ENCODE measurements at places on chromosomes 1 and 21. TPM values are rescaled to one million over a fixed set of nuclear protein-coding genes. Genes with fewer than 3 reads are reported as not detected.
A peak's percentile ranks its signal among the peaks of the same experiment; 100 is the strongest.

GRCh38 chr1:104991702-104992101 lies 1242.0 kb downstream of the AMY1C start:
- no peak for DNase-seq

GRCh38 chr1:235015291-235015985 lies 113.2 kb downstream of the TOMM20 start:
- DNase-seq: no peak

Gene IL6R
- total RNA-seq: 1.6 TPM

Gene IGFN1
- 1.9 TPM for total RNA-seq

Gene CRYBG2
- 2.2 TPM for total RNA-seq

GRCh38 chr1:52237430-52237829 lies 95.5 kb downstream of the ZFYVE9 start:
- no peak for DNase-seq

Gene IL10RB
- total RNA-seq: 4.7 TPM

GRCh38 chr1:227622739-227623475 lies 59.6 kb downstream of the ZNF678 start:
- DNase-seq: no peak

GRCh38 chr1:167013108-167013929 lies 24.2 kb downstream of the MAEL start:
- DNase-seq: no peak

Gene LYSMD1
- total RNA-seq: 21.9 TPM

GRCh38 chr1:47337350-47337749 lies 3.8 kb downstream of the CMPK1 start:
- DNase-seq: no peak

- no peak for DNase-seq
Observed at GRCh38 chr1:47650205-47650604, 212.4 kb downstream of the FOXD2 start.

- DNase-seq: no peak
Observed at GRCh38 chr21:15967661-15968060, 237.9 kb downstream of the USP25 start.

DNA sequence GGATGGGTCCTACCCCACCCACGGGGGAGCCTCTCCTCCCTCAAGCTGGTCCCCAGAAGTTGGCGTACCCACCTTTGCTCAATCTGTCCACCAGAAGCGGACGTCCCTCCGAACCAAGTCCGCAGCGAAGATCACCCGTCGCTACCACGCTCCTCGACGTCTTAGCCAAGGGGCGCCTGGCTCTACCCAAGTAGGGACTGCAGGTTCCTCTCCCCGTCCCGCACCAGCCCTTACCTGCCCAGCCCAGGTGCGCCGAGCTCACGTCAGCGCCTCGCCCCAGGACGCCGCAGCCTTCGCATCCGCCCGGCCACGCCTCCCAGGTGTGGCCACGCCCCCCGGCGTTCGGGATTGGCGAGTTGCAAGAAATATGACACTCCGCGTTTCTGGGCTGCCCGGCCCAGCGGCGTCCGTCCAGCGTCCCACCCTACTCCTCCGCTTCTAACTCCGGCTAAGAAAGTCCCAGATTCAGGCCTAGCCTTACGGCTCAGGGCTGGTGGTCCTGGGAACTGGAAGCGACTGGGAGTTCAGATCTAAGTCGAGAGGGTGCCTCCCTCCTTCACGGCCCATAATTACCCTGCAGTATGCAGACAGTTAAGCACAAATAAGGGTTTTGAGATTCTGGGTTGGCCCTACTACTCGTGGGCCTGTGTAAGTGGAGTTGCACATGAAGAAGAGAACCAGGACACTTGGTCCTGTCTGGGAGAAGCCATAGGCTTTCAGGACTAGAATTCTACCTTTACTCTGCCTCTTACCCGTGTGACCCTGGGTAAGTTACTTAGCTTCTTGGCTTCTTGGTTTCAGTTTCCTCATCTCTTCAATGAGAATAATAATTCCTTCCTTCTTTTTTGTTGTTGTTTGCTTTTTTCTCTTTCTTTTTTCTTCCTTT lies at the start of gene IRF6:
IRF6 (minus strand) TSS at position 268 of the 886 bp plus-strand sequence. CDS start 4,729 bp downstream, outside the sequence.
- DNase-seq: peak; percentile 74

- no peak for DNase-seq
Observed at GRCh38 chr1:167643441-167643840, 13.4 kb downstream of the RCSD1 start.

Gene TMIGD3
- not detected for total RNA-seq

DNA sequence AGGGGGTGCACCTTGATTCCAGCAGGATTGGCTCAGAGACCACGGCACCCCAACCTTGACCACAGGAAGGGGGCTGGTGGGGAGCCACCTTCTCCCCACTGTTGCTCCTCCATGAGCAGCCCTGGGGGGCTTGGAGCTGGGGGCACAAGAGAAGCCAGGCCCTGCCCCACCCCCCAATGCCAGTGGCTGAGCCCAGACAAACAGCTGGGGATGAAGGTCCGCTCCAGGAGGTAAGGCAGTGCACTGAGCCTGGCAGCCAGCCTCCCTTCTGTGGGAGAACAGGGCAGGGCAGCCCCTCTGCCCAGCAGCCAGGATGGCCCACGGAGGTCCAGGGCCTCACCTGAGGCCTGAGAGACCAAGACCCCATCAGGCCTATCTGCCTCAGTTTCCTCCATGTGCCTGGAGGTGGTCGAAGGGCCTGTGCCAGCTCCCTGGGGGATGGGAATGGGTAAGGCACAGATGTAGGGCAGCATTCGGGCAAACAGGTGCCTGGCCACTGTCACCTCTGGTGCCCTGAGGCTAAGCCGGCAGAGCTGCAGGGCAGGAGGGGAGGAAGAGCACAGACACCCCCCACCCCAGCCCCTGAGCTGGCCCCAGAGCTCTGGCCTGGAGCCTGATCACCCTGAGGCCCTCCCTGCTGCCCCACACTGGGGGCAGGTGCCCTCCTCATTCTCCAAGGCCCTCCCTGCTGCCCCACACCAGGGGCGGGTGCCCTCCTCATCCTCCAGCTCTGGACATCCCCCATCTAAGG lies 7.1 kb downstream of the ITGB2 start:
- peak; percentile 9 for DNase-seq

DNA sequence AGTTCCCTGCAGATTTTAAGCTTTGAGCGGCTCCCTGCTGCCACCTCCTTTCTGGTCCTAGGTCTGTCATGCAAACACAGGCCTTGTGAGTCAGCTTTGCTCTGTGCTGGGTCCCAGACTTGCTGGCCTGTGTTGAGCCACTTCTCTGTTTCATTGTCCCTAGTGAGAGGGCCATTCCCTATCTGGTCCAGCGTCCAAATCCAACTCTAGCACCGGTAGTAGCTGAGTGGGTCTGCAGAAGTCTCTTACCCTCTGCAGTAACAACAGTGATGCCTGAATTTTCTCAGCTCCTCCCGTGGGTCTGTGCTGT lies 5.8 kb downstream of the TTC22 start:
- no peak for DNase-seq

- no peak for DNase-seq
Observed at GRCh38 chr1:234398849-234399381, 25.7 kb downstream of the COA6 start.

Gene ZSWIM5
- total RNA-seq: 23.6 TPM

DNA sequence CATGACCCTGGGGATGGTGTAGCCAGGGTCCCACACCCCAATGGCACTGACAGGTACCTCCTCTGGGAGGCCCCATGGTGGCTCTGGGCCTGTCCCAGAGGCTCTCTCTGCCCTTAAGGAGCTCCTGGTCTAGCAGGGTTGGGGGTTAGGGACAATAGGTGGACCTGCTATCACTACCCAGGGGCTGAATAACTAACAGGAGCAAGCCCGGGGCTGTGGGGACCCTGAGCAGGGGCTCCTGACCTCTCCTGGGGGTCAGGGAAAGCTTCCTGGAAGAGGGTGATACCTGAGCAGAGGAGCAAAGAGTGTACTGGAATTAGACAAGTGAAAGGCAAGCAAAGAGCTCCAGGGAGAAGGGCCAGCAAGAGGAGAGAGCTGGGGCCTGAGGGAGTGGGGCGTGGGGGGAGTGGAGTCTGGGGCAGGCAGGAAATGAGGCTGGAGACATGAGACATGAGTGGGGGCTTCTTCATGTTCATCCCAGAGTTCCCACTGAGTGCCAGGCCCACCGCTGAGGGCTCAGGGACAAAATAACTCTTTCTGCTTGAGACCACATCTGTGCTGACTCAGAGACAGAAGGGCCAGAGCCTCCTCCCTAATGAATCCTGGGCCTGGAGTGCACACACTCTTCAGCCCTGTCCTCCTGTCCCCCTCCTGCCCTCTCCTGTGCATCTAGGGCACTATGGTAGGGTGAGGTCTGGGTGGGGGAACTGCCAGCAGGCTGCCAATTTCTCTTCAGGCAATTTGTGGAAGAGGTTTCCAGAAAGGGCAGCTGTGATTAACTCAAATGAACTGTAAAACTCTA lies 517.6 kb downstream of the PTPRU start:
- peak; percentile 35 for DNase-seq

DNA sequence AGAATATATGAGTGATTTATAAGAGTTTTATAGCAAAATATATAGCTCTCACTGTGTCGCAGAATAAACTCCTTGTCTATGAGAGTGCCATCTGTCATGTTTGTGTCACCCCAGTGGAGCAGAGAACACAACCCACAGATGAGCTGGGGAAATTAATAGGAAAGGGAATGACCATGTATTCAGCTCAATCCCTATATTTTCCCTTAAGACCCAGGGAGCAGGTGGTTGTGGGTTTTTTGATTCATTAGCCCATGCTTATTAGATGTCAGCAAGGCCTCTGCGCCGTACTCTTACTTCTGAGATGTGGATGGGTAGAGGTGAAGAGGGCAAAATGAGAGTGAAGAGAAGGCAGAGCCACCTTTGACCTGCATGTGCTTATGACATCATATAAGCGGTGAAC lies 4.1 kb upstream of the GREM2 start:
- no peak for DNase-seq

- peak; percentile 79 for DNase-seq
Observed at GRCh38 chr1:9687120-9687873, 35.8 kb downstream of the PIK3CD start.

Measured in glutamatergic neuron (in vitro differentiated cells).